ENCODE measurements at places on chromosomes 6 and 20.

DNA sequence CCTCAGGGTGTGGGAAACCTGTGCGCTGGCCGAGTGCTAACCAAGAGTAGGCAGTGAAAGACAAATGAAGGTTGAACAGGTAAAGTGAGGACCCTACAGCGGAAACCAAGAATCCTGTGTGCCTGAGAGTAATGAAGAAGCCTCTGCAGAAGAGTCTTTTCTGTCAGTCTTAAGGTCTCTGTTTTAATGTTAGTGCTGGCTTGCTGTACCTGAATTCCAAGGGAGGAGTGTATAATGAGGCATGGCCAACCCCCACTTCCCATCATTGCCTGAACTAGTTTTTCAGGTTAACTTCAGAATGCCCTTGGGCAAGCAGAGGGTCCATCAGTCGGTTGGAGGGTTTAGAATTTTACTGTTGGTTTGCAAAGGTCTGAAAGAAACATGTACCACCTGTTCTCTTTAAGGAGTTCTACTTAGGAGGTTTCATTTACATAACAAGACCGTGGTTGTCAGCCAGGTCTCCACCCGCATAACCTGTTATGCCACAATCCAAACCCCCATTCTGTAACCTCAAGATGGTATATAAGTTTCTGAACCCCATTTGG is 589 bp upstream of the PDCD2 start:
- DNase-seq: no peak

- no peak for DNase-seq
Observed at GRCh38 chr6:39800034-39801032, 8.2 kb downstream of the DAAM2 start.

- DNase-seq: no peak
Observed at GRCh38 chr6:108627692-108628550, 67.2 kb downstream of the FOXO3 start.

- DNase-seq: no peak
Observed at GRCh38 chr20:42530855-42531448, 658.8 kb downstream of the PTPRT start.

GRCh38 chr6:105967917-105968602 is 118.1 kb upstream of the PRDM1 start:
- no peak for DNase-seq

DNA sequence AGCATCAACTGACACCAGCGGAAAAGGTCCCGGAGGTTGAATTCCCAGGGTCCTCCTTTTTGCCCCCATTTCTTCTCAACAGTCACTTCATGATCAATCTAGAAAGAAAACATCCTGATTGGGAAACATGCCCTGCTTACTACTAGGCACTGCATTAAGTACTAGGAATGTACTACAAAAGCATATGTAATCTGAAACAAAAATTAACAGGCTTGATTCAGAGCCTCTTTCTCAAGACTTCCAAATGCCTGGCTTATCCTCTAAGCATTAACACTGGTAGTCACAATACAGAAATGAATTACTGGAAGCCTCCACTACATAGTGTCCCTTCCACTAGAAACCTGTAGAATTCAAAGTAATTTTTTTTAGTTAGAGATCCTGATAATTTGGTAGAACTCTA is 84.5 kb upstream of the LYRM2 start:
- no peak for DNase-seq

DNA sequence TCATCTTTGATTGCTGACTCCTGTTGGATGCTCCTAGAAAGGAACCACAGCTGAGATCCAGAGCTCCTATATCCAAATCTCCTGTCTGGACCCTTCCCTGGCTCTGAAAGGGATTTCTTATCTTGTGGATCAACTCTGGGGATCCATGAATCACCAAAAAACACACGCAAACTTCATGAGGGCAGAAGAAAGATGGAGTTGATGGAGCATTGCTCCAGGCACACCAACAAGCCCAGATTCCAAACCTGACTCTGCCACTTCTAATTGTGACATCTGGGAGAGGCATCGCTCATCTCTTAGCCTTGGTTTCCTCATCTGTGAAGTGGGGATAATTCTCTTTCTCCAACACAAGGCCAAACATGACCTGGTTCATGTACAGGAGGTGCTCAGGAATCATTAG is 6.7 kb downstream of the KCNS1 start:
- no peak for DNase-seq

- DNase-seq: no peak
Observed at GRCh38 chr6:119683031-119683430, 333.5 kb upstream of the MAN1A1 start.

GRCh38 chr6:153096031-153096430 is 35.1 kb downstream of the RGS17 start:
- DNase-seq: no peak

DNA sequence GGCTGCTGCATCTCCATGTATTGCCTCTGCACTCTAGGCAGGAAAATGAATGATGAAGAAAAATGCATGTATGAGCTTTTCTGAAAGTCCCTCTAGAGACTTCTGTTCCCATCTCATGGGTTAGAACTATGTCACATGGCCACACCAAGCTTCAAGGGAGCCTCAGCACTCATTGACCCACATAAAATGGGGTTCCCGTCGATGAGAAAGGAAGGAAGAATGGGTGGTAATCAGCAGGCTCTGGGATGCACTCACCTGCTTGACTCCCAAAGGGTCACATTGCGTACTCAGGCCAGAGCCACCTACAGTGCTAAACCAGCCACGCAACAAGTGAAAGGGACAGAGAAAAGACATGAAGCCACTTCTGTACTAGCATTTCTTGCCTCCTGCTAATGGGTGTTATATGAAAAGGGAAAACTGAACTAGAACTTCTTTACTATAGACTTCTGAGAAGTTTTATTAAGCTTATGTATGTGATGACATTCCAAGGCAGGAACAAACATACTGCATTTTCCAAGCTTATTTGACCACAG is 95.8 kb upstream of the GCM1 start:
- DNase-seq: no peak

- DNase-seq: no peak
Observed at GRCh38 chr6:37954791-37955190, 135.3 kb downstream of the ZFAND3 start.

- no peak for DNase-seq
Observed at GRCh38 chr6:145948878-145949613, 15.1 kb downstream of the SHPRH start.

DNA sequence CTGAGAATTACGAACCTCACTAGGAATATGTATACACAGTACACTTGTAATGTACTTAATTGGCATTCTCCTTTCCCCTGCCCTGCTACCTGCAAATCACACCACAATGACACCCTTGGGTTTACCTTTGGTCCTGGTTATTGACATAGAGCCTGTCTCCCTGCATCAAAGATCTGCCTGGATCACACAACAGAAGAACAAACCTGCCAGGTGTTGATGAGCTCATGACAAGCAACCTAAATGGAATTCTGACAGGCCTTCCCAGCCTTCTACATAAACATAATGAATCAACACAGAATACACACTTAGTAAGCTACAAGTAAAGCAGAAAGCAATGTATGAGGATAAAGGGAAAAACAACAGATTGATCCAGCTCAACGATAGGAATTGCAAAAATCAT is 95.6 kb downstream of the HDGFL1 start:
- no peak for DNase-seq

DNA sequence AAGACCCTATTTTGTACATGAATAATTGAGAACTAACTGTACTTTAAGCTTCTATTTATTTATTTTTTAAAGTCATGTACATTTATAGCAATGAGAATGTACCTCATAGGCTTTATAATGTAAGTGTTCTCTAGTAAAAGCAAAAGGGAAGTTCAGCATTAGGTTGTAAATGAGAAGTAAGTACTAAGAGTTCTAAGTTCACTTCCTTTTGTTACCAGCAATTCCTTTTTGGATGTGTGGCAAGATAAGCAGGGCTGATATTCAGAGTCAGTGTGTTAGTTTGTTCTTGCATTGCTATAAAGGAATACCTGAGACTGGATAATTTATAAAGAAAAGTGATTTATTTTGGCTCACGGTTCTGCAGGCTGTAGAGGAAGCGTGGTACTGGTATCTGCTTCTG is 54.0 kb upstream of the CCN2 start:
- DNase-seq: no peak
